CD4-positive, CD25-positive, alpha-beta regulatory T cell (primary cell): ENCODE measurements at places on chromosomes 7 and 10. TPM values are rescaled to one million over a fixed set of nuclear protein-coding genes. Genes with fewer than 3 reads are reported as not detected.

GRCh38 chr10:23199768-23200511, 7.8 kb downstream of the PTF1A start:
- no peaks in the 10 kb centered on the region for H3K4me1 ChIP-seq
- no peak for DNase-seq
- no peaks in the 10 kb centered on the region for H3K36me3 ChIP-seq
- H3K4me3 ChIP-seq: no peak overlapping the region
- H3K27me3 ChIP-seq: peaks cover 40% of the 10 kb centered on the region
- no peak overlapping the region for H3K27ac ChIP-seq

DNA sequence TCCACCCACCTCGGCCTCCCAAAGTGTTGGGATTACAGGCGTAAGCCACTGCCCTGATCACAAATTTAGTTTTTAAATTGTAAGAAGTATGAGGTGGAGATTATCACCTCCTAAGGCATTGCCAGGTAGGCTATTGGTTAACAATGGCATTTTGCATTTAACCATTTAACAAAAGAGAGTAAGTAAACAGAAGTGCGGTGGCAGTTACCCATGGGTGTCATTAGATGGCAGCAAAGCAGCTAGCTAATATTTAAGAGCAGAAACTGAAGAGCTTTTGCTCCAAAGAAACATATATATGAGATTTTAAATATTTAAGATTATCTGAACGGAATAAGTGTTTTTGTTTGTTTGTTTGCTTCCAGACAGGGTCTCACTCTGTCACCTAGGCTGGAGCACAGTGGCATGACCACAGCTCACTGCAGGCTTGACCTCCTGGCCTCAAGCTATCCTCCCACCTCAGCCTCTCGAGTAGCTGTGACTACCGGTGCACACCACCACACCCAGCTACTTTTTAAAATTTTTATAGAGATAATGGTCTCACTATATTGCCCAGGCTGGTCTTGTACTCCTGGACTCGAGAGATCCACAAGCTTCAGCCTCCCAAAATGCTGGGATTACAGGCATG, 325.5 kb upstream of the C7orf33 start:
- no peak for DNase-seq
- H3K4me1 ChIP-seq: no peaks in the 10 kb centered on the region
- no peaks in the 10 kb centered on the region for H3K36me3 ChIP-seq
- H3K27me3 ChIP-seq: peaks cover 2% of the 10 kb centered on the region
- no peak overlapping the region for H3K27ac ChIP-seq

GRCh38 chr7:152527610-152528032, 91.8 kb upstream of the KMT2C start:
- H3K27ac ChIP-seq: no peak overlapping the region
- no peak for DNase-seq
- no peaks in the 10 kb centered on the region for H3K27me3 ChIP-seq
- H3K4me1 ChIP-seq: no peaks in the 10 kb centered on the region
- H3K4me3 ChIP-seq: no peak overlapping the region

DNA sequence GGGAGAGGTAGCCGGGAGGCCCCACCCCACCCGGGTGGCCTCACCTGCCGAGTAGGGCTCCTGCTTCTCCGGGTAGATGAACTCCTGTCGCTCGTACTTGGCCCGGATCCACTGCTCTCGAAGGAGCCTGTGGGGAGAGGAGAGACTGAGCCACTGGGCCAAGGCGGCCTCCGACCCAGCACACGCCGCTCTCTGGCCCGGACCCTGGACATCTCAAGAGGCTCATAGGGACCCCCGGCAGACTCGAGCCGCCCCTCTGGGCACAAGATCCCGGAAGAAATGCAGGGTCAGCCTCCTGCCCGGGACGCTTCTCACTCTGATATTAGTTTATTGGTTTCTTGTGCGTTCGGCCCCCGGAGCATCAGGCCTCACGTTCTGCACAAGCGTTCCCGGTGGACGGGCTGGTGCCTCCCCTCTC, 34.5 kb downstream of the ADAP1 start:
- DNase-seq: no peak
- no peak overlapping the region for H3K4me3 ChIP-seq
- no peak overlapping the region for H3K27ac ChIP-seq
- no peaks in the 10 kb centered on the region for H3K36me3 ChIP-seq
- H3K27me3 ChIP-seq: no peaks in the 10 kb centered on the region
- H3K4me1 ChIP-seq: peaks cover 40% of the 10 kb centered on the region

DNA sequence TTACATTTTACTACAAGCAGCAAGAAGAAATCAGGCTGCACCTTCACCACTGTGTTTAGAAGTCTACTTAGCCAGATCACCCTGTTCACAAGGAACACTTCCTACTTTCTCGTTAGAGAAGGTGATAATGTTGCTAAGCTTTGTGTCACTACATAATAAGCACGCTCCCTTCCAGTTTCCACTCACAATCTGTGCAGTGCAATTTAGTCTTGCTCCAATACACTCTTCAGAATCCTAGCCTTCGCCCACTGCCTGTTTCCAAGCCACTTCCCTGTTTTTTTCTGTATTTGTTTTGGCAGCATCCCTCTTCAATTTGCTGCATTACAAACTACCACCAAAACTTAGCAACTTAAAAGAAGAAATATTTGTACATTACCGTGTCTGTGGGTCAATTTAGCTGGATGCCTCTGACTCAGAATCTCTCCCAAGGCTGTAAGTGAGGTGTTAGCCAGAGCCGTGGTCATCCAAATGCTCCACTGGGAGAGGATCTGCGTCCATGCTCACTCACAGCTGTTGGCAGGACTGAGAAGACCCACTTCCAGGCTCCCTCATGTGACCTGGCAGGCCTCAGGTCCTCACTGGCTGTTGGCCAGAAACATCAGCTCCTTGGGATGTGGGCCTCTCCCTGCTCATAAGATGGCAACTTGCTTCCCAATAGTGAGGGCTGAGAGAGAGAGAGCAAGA, 110.4 kb downstream of the PON1 start:
- no peaks in the 10 kb centered on the region for H3K27me3 ChIP-seq
- H3K36me3 ChIP-seq: no peaks in the 10 kb centered on the region
- no peak for DNase-seq

DNA sequence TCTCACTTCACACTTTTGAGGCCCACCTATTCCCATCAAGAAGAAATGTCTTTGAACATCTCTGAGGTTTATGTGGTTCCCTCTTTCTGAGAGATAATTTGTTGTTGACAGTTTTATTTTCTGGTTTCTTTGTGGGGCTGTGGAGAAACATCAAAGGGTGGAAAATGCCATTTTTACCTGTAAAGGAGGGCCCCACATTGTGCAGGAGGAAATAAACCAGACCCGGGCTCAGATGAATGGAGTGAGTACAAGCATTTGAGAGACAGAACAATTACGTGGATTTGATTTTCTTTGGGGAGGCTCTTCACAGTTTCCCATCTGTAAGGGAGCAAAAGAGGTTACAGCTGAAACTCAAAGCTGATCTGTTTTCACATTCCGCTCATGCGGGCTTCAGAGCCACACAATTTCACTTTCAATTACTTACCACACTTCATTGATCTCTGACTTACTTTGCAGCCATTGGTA, 29.8 kb downstream of the ITPRIP start:
- H3K27me3 ChIP-seq: no peaks in the 10 kb centered on the region
- H3K4me1 ChIP-seq: peaks cover 22% of the 10 kb centered on the region
- H3K36me3 ChIP-seq: peaks cover 20% of the 10 kb centered on the region
- H3K27ac ChIP-seq: peak overlapping the region; percentile 9

INSYN2A gene
- not detected for total RNA-seq

DNAJC1 gene
- 23.2 TPM for total RNA-seq

IGF2BP3 gene
- total RNA-seq: 1.7 TPM

TRUB1 gene
- 8.0 TPM for total RNA-seq
